ENCODE measurements at places on chromosomes 2 and 18.

DNA sequence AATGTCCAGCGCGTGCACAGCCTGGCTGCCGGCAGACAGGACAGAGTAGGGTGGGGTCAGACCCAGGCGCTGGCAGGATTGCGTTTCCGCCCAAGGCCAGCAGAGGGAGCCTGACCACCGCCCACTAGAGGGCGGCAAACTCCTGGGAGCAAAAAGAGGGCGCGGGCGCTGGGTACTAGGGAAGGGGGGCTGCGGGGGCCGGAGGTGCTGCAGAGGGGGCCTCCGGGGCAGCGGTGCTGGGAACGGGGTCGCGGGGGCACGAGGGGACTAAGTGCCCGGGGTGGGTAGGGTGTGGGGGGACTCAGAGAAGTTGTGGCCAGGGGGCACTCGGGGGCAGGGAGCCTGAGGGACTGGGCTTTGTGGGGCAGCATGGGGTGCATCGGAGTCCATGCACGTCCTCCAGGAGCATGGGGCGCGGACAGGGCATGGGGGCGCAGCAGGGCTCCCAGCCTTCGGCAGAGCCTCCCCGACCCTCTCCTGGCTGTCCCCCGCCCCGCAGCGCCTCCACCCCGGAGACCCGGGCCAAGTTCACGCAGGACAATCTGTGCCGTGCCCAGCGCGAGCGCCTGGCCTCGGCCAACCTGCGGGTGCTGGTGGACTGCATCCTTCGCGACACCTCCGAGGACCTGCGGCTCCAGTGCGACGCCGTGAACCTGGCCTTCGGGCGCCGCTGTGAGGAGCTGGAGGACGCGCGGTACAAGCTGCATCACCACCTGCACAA is 3.2 kb downstream of the TEKT4 start:
- no peak for DNase-seq

GRCh38 chr18:35267809-35268208 is 22.2 kb downstream of the ZSCAN30 start:
- no peak for DNase-seq

DNA sequence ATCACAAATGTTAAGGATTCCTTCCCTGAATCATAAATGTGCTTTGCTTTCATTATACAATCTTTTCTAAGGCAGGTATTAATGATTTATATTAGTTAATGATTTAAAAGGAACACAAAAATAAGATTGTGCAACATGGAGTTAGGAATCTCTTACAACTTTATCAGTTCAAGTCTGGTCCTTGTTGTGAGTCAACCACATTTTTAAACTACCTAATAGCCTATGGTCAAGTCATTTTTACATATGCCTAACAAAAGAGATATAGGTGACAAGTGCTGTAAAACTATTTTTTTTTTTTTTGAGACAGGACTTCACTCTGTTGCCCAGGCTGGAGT is 8.2 kb upstream of the INPP1 start:
- no peak for DNase-seq

- DNase-seq = no peak
Observed at GRCh38 chr2:203543898-203544328, 8.8 kb upstream of the RAPH1 start.

DNA sequence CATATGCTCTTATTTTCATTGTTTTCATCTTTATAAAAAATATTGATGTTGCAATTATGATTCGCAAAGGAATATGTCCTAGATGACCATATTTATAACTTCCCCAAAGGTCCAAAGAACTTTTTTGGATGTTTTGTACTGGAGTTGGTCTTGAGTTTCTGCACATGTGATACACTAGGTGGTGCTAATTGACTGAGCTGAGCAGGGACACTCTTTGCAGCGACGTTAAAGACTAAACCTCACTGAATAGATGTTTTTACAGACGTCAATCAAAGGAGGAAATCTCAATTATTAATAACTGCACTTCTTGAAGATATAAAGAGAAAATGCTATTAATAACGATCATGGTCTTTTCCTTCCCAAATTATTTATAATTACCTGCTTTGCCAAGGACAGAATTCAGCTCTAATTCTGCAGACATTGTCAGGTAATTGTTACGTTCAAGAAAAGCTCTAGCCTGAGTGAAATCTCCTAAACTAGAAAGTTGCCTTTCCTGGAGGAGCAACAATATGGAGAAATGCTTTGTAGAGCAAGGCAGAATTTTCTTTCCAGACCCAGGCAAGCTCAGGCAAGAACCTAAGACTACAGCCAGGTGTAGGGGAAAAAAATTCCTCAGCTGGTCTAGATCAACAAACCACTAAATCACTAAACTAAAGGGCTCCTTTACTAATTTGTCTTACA is 119.3 kb upstream of the RBBP8 start:
- DNase-seq = no peak

DNA sequence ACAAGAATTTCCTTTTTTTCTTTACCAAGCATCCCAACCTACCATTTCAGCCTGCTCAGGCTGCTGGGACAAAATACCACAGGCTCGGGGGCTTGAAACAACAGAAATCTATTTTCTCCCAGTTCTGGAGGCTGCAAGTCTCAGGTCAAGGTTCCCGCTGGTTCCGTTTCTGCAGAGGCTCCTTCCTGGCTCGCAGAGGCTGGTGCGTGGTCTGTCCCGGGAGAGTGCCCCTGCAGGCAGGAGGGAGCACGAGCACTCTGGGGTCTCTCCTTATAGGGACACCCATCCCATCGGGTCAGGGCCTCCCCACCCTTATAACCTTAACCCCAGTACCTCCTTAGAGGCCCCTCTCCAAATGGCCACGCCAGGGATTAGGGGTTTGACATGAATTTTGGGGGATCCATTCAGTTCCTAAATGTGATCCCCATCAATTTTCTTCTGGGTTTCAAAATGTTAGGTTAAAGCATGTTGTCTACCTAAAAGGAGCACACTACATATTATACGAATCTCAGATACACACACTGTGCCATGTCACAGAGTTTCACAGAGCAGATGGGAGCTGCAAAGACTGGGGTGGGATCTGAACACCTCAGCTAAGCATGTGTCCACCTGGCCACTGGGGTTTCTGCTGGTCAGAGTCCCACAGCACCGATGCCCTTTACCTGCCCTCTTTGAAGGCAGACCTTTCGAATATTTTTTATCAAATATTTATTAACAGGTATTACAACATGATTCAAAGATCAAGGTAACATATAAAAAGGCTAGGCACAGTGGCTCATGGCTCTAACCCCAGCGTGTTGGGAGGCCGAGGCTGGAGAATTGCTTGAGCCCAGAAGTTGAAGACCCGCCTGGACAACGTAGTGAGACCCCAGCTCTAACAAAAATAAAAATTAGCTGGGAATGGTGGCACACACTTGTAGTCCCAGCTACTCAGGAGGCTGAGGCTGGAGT is 17.6 kb upstream of the ADI1 start:
- DNase-seq = no peak

DNA sequence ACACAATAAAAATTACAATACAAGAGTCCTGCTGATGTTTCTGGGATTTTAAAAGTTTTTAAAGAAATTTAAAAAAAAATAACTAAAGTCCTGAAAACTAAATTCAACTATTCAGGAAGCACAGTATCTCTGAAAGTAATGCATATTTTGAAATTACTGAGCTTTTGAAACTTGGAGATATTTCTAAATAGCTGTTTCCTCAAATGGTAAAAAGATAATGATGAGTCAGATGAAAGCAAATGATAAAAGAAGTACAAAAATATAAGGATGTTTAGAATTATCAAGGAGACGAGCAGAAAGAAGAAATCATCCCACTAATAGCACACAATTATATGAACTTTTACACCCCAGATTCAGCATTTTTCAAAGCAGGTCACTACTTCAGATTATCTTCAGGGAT is 90.2 kb upstream of the SLC25A52 start:
- no peak for DNase-seq

GRCh38 chr18:67290421-67290820 is 226.1 kb downstream of the DSEL start:
- no peak for DNase-seq

GRCh38 chr18:65749841-65750240 is 971 bp upstream of the CDH7 start:
- DNase-seq = no peak

- DNase-seq = no peak
Observed at GRCh38 chr2:54709336-54709809, 14.1 kb upstream of the EML6 start.

DNA sequence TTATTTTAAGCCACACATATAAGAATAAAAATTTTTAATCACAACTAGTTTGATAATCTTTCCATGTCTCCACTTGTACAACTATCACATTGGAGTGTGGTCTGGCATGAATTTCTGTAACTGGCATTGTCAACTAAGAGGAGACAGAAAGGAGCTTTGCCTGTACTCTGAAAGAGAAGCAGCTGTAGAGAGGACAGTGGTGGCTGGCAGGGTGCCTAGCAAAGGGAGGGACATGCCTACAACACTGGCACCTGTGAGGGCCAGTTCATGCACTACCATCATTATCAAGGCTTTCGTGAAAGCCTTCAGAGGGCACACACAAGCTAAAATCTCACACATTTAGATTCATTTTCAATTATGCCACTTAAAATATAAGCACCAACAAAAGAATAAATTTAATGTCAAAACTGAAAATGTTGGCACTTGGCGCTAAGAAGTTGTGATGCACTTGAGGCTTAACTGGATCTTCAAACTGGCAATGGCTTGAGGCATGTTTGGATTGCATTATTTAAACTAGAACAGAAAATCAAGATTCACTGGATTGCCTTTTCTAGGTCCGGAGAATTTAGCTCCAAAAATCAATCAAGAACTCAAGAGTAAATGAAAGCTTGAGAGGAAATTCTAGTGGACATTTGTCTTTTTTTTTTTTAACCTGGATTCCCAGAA is 238.6 kb downstream of the ZNF385B start:
- DNase-seq = no peak

GRCh38 chr2:175048275-175048674 is 43.1 kb upstream of the CHN1 start:
- no peak for DNase-seq

GRCh38 chr2:136000502-136000901 is 15.1 kb upstream of the DARS1 start:
- no peak for DNase-seq

- DNase-seq = no peak
Observed at GRCh38 chr2:10712185-10712809, 9.1 kb upstream of the ATP6V1C2 start.

DNA sequence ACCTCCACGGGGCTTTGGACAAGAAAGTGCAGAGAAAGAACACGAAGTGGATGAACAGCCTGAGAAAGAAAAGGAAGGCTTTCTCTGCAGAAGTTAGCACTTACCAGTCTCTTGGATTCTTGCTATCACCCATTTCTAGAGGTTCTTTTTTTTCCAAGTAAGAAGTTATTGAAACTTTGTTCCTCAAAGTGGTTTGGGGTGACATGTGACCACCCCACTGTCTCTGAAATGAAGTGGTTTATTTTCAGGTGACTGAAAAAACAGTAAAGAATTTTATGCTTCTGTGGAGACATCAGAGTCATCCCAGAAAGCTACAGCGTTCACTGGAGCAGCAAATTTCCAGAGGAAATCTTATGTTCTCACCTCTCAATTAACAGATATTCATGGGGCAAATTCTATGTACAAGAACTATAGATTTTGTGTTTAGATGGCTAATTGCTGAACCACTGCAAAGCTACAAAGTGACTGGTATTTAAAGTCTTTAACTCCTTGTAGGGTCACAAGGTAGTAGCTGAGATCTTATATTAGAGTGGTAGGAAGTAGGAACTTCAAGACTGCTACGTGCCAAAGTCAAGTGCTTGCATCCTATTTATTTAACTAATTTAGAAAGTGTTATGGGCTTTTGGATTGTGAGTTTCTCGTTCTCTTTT is 267.5 kb downstream of the TGIF1 start:
- no peak for DNase-seq

- DNase-seq = no peak
Observed at GRCh38 chr2:237319086-237319820, 94.7 kb downstream of the COL6A3 start.

DNA sequence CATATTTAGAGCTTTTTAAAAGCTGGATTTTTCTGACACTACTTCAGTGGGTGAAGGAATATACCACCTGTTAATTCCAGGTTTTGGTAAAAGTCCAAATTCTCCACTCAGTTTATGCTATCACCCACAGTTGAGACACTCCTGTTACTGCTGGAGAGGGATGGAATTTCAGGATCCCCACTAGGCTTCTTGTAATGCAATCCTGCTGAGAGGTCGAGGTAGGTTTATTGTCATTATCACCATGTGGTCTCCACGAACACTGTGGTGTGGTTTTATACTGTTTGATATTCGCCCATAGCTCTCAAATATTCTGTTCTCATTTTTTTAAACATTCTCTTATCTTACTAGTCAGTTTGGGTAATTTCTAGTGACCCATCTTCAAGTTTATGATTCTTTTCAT is 167.9 kb downstream of the CCDC102B start:
- DNase-seq = no peak

- no peak for DNase-seq
Observed at GRCh38 chr2:45218931-45219339, 209.7 kb upstream of the SIX2 start.

GRCh38 chr18:74692367-74693013 is 94.8 kb downstream of the ZNF407 start:
- DNase-seq = no peak

- DNase-seq = no peak
Observed at GRCh38 chr18:50906843-50907242, 27.9 kb downstream of the ME2 start.

GRCh38 chr18:54181856-54182602 is 42.4 kb downstream of the MBD2 start:
- no peak for DNase-seq

DNA sequence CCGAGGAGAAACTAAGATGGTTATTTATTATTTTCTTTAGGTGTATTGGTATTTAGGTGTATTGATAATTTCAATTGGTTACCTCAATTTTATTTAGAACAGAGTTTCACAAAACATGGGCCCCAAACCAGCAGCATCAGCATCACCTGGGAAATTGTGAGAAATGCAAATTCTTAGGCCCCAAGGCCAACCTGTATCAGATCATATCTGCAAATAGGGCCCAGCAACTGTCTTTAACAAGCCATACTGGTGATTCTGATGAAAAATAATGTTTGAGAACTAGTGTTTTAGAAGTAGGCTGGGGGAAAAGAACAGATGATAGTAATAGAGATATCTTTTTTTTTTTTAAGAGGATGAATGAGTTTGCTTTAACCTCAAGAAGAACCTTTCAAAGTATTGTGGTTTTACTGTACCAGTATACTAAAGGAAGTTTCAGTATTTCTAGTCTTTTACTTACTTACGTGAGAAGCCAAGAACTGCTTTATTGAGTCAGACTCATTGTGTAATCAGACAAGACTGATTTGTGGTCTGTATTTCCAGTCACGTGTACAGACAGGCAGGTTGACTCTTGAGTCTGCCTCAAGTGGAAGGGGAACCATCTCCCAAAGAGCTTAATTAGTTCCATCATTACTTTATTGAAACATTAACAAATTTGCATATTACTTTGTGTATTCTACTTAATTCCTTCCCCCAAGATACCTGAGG is 60.4 kb upstream of the GAREM1 start:
- no peak for DNase-seq
